Caco-2 (cell line): ENCODE measurements at places on chromosomes 16 and 17. TPM values are rescaled to one million over a fixed set of nuclear protein-coding genes. Genes with fewer than 3 reads are reported as not detected.

DNA sequence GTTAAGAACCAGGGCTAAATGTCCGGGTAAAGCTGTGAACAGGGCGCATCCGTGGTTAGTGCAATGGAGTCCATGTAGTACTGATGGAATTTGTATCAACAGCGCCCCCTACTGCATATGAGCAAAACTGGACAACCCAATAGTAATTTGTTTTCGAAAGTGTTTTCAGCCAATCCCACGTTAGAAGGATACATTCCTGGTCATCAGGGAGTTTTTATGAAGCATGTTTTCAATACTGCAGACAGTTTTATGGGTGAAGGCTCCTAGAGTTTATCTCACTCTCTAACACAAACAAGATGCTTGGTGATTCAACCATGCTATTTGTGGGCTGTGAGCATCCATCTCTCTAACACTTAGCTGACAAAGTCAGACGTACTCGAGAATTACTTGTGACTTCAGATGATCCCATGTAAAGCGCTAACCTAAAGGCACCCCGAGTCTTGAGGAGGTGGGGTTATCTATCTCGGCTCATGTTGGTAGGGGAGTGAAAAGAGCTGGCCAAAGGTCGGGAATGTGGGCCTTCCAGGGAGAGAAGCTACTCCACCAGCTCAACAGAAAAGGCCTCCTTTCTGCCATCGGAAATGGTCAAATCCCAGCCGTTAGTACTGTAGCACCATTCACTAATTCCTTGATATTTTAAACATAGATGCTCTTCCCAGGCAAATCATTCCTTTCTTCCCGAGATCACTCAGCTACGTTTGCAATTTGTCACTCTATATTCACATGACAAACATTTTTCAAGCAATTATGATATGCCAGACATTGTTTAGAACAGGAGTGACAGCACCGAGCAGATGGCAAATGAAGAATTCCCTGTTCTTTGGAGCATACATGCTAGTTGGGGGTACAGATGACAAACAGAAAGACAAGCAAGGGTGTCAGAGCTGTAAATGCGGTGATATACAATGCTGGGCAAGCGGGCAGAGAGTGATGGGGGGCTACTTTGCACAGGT is 46.9 kb upstream of the HNF1B start:
- DNase-seq: peak; percentile 26

GRCh38 chr17:18626152-18626870 is 17.9 kb downstream of the TBC1D28 start:
- DNase-seq: no peak

- DNase-seq: no peak
Measured at GRCh38 chr16:57826052-57826451, 23.8 kb upstream of the KIFC3 start.

CRYBA1 gene
- total RNA-seq: not detected in 2 replicates

ACSM2A gene
- total RNA-seq: not detected in 2 replicates

GRCh38 chr16:68866933-68867332 is 23.6 kb downstream of the TANGO6 start:
- DNase-seq: no peak

- DNase-seq: no peak
Measured at GRCh38 chr16:13393816-13394215, 492.4 kb downstream of the SHISA9 start.

GDPD3 gene
- 5.8 and 8.4 TPM in 2 replicates for total RNA-seq

DNA sequence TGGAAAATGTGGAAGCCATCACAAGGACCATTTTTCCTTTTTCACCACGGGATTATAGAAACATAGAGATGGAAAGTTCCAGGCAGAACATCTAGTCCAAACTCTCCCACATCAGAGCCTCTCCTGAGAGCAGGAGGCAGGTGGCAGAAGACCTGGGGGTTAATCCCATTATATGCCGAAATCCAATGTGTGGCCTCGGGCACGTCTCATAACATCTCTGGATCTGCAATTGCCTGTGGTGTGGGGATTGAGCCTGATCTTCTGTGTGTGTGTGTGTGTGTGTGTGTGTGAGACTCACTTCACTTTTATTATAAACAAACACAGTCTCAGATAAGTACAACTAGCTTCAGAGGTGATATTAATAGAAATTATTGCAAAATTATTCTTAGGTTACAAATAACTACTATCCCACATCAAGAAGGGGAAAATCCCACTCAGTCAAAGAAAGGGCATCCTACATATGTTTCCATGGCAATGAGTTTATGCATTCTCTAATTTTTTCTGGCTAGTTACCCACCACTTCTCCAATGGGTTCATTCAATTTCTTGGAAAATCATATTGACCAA is 199.1 kb downstream of the FOXL1 start:
- DNase-seq: no peak

DNA sequence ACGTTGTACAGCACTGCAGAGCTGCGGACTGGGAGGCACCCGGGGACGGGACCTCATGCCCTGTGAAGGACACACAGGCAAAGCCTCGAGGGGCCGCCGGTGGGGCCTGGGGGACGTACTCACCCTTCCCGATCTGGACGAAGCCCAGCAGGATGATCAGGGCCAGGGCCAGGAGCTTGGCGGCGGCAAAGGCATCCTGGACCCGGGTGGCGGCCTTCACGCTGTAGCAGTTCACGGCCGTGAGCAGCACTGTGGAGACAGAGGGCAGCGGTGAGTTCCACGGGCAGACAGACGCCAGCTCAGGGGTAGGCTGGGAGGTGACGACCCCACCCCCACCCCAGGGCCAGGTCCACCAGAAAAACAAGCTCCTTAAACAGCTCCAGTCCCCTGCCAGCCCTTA is 17.7 kb downstream of the SLC7A5 start:
- DNase-seq: no peak

GRCh38 chr17:57461082-57461481 is 204.8 kb downstream of the MSI2 start:
- no peak for DNase-seq

KRTAP4-4 gene
- total RNA-seq: not detected in 2 replicates

GRCh38 chr16:69219279-69219678 is 32.3 kb downstream of the SNTB2 start:
- no peak for DNase-seq

DNA sequence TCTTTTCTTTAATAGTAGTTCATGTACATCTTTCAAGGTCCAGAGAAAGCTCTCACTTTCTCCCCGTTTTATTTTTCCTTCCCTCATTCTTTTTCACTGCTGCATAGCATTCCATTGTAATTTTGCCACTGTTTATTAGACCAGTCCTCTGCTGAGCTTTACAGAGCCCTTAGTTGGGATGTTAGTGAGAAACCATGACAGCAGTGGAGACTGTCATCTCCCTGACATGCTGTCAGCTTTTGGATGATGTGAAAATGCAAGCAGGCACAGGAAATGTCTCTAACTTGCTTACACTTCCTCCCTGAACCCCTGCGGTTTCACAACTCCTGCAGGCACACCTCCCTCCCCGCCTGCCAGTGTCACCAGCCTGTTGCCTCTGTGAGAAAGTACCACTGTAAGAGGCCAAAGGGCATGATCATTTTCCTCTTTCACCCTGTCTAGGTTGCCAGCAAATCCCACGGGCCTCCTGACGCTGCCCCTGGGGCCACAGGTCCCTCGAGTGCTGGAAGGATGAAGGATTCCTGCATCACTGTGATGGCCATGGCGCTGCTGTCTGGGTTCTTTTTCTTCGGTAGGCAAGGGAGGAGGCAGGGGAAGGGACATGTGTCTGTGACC is at the start of gene ITGAL:
Gene ITGAL, plus strand, starts transcription at position 415 of the 615 bp plus-strand sequence. Its CDS starts 96 bp downstream, at position 511.
- no peak for DNase-seq

GPRC5B gene
- total RNA-seq: 7.6 and 14.0 TPM in 2 replicates

DNA sequence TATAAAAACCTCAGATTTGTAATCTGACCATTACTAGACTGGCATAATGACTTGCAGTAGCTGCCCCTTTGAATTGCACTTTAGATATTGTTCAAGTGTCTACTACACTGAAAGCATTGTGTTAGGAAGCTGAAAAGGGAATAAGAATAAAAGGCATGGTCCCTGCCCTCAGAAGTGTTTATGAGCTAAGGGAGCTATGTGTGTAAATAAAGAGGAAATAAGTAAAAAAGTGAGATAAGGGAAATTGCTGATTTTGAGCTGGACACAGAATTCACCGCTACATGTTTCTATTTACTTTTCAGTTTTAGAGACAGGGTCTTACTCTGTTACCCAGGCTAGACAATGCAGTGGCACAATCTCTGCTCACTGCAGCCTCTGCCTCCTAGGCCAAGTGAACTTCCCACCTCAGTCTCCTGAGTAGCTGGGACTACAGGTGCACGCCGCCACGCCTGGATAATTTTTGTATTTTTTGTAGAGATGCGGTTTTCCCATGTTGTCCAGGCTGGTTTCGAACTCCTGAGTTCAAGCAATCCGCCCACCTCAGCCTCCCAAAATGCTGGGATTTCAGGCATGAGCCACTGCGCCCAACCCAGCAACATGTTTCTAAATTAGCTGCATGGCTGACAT is 57.0 kb downstream of the GRB2 start:
- no peak for DNase-seq

SRCIN1 gene
- 23.6 and 25.8 TPM in 2 replicates for total RNA-seq

NUTF2 gene
- total RNA-seq: 239 and 245 TPM in 2 replicates

PHAF1 gene
- total RNA-seq: 34.4 and 38.5 TPM in 2 replicates

GRCh38 chr17:22128723-22129122 is 436.4 kb downstream of the KCNJ18 start:
- DNase-seq: no peak

DNA sequence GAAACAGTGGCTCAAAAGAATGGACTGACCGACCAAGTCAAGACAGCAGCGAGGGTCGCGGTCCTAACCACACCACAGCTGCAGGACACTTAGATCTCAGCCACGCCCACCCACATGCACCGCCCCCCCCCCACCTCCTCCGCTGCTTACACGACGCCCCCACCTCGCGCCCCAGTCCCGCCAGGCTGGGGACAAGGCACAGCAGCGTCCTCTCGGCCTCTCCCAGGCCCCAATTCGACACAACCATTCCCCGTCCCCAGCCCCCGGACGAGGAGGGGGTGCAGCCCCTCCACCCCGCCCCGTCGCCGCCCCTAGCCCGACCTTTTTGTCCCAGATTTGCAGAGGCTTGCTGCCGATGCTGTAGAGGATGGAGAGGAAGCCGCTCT is 477 bp downstream of the CFAP20 start:
- no peak for DNase-seq

MT1G gene
- total RNA-seq: not detected in 2 replicates

GRCh38 chr16:19984135-19984534 is 89.6 kb downstream of the GPR139 start:
- DNase-seq: no peak

IL21R gene
- total RNA-seq: 0.07 and 0.12 TPM in 2 replicates

DNA sequence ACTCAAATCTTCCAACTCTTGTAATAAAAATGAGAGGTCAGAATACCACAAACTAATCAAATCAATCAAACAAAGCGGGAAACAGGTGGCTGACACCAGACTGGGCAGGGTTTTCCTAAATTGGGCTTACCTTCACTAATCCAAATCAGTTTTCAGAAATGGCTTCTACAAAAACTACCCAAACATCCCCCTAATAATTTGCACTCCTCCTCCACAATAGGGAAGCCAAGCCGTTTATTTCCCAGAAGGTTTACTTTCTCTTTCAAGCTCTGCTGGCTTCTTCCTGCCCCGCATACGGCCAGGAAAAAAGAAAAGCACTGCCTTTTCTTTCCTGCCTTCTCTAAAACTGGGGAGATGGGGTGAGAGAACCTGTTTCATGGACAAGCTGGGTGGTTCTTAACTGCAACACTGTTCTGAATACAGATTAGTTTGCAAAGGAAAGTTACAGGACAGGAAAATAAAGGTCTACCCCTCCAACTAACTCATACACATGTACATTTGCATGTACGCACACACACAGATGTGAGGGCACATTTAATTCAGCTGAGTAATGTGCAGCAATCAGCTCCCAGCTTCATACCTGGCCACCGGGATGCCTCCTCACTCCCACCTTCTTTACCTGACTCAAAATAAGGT is 9.2 kb downstream of the STAT3 start:
- no peak for DNase-seq

GRCh38 chr17:68101987-68102314 is 66.4 kb downstream of the KPNA2 start:
- DNase-seq: no peak

DNA sequence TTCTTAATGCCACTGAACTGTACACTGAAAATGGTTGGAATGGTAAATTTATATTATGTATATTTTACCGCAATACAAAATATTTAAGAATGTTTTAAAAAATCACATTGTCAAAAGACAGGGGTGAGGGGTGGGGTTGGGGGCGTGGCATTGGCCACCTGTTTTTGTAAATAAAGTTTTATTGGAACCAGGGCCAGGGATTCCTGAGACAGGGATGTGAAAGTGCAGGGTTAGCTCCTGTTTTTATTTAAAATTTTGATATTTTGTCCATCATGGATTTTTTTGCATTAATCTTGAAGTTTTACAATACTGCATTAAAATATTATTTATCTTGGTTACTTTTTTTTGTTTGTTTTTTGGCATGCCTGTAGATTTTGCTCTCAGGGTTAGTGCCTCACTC is 2.3 kb upstream of the FA2H start:
- no peak for DNase-seq

DNA sequence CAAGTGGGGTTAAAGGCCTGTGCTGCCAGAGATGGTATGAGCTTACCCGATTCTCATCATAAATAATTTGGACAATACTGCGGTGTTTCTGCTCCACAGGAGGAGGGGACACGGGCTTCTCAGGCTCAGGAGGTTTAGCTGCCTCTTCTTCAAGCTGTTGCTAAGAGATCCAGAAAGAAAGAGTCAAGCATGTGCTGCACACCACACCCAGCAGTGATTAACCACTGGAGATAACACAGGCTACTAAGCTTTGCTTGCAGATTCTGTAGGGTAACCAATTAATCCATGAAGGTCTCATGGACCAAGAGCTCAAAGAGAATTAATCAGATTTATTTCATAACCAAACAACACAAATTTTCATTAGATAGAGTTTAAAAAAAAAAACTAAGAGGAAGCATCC is 56.6 kb downstream of the NCOR1 start:
- no peak for DNase-seq

DNA sequence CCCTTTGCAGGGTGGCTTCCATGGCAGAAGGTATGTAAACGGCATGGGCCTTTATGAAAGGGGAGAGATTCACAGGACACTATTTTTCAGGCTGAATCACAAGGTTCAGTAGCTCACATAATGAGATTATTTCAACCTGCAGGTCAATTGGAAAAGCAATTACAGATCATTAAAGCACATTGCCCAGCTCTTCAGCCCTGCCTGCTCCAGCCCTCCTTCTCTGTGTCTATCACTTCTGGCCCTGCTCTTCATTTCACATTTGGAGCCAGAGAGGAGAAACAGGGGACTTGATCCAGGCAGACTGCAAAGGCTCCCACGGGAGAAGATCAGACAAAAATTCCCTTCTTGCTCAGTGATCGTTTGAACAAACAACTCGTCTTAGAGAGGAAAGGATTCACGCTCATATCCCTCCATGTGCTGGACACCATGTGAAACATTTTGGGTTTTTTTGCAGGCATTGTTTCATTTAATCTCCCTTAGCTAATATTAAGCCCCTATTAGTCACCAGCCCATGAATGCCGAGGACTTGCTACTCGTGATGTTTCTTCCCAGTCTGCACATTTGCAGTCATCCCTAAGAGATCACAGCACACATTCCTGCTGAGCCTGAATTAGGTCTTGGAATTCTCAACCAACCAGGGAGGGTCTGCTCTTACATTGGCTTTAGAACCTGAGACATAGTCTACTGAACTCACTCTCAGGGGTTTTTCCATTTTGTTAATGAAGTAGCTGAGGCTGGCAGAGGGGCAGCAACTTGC is 443.9 kb upstream of the CCL2 start:
- DNase-seq: no peak

GRCh38 chr16:79672524-79672923 is 72.0 kb upstream of the MAF start:
- DNase-seq: no peak

SLC52A1 gene
- not detected in 2 replicates for total RNA-seq
